Kidney (tissue), 22 donors: ENCODE measurements at places on chromosomes 2 and 18. TPM values are rescaled to one million over a fixed set of nuclear protein-coding genes. Genes with fewer than 3 reads are reported as not detected.

- no peak for DNase-seq
These were observed 7.1 kb downstream of the CAPN13 start for GRCh38 chr2:30800159-30800558.

C1QL2 gene
- total RNA-seq, result not detected

DNA sequence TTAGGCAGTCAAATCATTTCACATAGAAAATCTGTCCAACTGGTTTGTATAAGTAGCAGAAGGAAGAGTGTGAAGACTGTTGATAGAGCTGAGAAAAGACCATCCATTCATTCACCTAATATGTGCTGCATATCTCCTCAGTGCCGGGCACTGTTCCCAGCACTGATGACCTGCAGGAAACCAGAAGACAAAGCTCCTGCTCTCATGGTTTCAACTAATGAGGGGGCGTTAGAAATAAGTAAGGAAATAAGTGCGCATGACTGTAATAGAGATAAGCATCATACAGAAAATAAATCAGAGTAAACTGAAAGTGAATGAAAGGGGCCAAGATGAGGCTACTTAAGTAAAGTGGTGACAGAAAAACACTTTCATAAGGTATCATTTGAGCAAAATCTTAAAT lies 427.5 kb upstream of the CDH20 start:
- no peak for DNase-seq

VWC2L gene
- 0.09 TPM for total RNA-seq
